ENCODE measurements at places on chromosomes 7 and 10. TPM values are rescaled to one million over a fixed set of nuclear protein-coding genes. Genes with fewer than 3 reads are reported as not detected.

GNAT3 gene
- not detected for total RNA-seq

MAGI2 gene
- total RNA-seq: 0.19 TPM

CYP51A1 gene
- total RNA-seq: 29.1 TPM

TNS3 gene
- 1.1 TPM for total RNA-seq

DPP6 gene
- total RNA-seq: not detected

CDHR1 gene
- 1.7 TPM for total RNA-seq

TMEM229A gene
- total RNA-seq: not detected

CRTAC1 gene
- not detected for total RNA-seq

AKR1B1 gene
- total RNA-seq: 91.0 TPM

PVRIG gene
- 86.1 TPM for total RNA-seq

AVPI1 gene
- 2.4 TPM for total RNA-seq

CALML5 gene
- not detected for total RNA-seq

CPSF4 gene
- 62.1 TPM for total RNA-seq

OR2A7 gene
- total RNA-seq: 2.2 TPM

FRA10AC1 gene
- total RNA-seq: 15.5 TPM

SEC31B gene
- total RNA-seq: 156 TPM

NUTM2A gene
- 0.79 TPM for total RNA-seq

ZNF282 gene
- 24.7 TPM for total RNA-seq
